ENCODE measurements at places on chromosomes 5 and 9. TPM values are rescaled to one million over a fixed set of nuclear protein-coding genes. Genes with fewer than 3 reads are reported as not detected.

RASGEF1C gene
- total RNA-seq = 2.5 TPM

DNA sequence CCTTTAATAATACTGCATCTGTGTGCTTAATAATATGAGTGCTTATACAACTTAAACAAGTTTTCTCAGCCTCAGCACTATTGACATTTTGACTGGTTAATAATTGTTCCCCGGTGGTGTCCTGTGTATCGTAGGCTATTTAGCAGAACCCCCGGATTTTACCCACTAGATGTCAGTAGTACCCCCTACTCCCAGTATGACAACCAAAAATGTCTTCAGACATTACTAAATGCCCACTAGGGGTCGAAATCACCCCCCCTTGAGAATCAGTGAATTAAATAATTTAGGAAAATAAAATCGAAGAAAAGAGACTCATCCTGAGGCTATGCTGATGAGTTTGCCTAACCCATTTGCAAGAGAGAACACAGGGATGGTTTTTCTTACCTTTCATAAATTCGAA, 166.3 kb downstream of the ATP10B start:
- no peak for DNase-seq

- DNase-seq = no peak
Observed at GRCh38 chr5:91302958-91303357, 80.2 kb downstream of the ARRDC3 start.

DNA sequence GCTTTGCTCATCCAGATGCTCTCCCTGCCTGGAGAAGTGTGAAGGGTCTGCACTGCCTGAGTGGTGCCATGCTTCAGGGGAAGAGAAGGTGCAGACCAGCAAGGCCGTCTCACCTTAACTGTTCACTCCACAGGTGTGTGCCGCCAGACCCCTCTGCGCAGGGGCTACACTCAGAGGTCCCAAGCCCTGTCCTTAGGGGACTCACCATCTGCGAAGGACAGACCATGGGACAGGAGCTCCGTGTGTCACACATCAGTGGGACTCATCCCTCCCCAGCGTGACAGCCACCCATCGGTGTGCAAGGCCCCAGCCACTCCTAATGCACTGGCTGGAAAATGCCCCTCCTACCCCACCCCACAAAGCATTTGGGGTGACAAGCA, 142.9 kb downstream of the OLFM1 start:
- DNase-seq = no peak

- no peak for DNase-seq
Observed at GRCh38 chr5:56350011-56350596, 117.0 kb upstream of the ANKRD55 start.

GRCh38 chr5:88860501-88860900, 22.5 kb downstream of the MEF2C start:
- DNase-seq = no peak

DNA sequence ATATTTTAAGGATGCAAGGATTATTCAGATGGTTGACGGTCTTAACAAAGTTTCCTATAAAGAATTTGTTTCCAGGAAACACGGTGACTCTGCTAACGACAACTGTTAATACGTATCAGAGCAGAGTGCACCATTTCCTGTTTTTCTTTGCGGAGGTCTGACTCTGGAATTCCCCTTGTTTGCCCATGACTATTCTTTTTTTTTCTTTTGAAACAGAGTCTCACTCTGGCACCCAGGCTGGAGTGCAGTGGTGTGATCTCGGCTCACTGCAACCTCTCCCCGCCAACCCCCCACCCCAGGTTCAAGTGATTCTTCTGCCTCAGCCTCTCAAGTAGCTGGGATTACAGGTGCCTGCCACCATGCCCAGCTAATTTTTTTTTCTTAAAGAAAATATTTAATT, 115.9 kb downstream of the CDC42SE2 start:
- no peak for DNase-seq

DNA sequence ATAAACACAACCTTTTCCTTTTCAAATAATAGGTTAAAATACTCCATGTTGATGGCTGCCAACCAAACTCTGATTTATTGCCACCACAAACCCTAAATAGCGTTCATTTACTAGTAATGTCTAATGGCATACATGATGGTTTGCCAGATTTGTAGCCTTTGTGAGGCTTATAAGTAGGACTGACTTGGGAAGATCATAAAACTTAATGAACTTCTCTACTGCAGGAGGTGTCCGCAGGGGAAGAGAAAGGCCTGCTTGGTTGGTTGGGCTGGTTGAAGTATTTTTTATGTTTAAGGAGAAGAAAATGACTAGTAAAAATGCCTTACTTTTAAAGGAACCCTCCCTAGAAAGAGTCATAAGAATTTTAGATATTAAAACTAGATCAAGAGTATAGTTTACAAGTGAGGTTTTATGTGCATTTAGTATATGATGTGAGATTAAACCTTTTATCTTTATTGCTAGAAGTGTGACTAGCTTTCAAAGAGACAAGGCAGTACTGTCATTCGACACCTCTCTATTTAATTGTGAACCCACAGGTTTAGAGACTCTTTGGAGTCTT, 5.0 kb downstream of the PBX3 start:
- no peak for DNase-seq

- DNase-seq = no peak
Observed at GRCh38 chr9:94623253-94623652, 16.1 kb downstream of the FBP1 start.

All from vagina (tissue), 2 donors.